ENCODE measurements at places on chromosomes 12 and 14.

GRCh38 chr14:56339855-56340701, 221.9 kb downstream of the PELI2 start:
- DNase-seq = peak; percentile 87

- DNase-seq = no peak
Measured at GRCh38 chr14:94974893-94975292, 182.4 kb downstream of the DICER1 start.

GRCh38 chr14:95436354-95436753, 80.1 kb downstream of the SYNE3 start:
- no peak for DNase-seq

DNA sequence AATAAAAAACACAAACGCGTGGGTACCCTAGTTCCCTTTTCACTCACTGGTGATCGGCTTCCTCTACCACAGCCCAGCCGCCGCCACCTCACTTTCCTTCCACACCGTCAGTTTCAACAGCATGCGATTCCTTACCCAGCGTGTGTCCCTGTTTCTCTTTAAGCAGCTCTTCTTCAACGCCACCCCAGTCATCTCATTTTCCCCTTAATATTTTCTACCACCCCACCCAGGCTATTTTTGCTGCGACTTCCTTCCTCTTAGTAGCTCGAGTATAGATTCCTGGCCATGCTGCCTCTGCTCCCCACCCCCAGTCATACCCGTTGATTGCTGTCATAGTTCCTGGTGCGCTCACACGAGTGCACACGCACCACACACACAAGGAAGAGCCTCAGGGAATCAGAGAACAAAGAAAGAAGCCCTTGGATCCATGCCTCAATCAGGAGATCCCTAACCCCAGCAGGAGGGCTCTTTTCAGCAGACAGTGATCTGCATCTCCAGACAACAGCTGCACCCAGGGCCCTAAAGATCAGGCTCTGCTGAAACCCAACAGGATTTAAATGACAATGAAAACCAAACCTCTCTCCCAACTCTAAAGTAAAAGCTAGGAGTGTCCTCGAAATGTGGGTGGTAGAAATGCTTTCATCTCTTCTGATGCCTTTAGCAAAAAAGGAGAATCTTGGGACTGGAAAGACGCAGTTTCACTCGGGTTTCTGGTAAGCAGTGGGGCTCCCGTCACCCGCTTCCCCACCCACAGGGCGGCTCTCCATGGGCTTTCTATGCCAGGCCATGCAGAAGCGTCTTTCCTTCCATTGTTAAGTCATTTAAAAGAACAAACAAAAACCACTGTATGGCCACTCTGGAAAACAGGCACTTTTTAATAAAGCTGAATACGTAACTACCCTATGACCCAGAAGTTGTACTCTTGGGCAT, 23.8 kb downstream of the VPS37B start:
- DNase-seq = peak; percentile 64

DNA sequence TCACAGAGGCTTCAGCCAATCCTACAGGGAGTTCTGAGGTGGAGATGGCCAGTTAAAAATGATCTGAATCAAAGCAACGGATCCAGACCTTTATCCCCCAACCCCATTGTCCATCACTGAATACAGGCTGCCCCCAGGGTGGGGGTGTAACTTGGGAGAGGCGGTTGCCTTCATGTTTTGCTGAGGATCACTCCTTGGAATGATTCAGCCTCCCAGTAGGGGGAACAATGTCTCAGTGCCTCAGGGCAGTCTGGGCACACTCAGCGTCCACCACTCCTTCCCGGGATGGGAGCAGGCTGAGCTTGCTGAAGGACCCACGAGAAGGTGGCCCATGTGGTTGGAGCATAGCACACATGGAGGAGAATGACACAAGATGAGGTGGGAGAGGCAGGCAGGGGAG, 60.2 kb downstream of the RFX4 start:
- no peak for DNase-seq

GRCh38 chr14:103103461-103104388, 9.2 kb downstream of the EXOC3L4 start:
- no peak for DNase-seq

DNA sequence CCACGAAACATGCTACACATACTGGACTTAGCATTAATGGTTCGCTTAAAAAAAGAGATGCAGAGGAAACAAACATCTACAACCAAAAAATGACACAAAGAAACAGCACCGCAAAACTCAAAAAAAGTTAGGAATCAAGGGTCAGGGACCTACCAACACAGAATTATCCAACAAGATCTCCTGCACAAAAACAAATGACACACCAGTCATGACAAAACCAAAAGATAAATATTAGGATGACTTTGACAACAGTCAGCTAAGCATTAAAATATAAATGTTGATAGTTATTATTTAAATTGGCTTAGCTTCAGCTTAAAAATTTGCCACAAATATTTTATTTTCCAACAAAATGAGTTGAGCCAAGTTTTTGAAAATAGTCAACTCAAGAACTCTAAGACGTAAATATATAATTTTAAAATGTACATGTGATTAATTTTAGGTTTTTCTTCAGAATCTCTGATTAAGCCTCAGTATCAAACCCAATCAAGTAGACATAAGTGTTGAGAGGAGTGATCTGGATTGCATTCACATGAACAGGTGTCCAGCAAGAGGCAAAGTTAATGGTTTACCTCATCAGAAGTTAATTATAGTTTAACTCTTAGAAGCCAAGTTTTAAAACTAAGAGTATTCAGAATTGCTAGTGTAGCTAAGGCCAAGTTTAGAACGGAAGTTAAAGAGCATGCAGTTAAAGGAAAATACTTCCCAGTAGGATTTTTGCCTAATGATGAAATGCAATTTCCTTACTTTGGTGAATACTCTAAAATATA, 79.9 kb downstream of the HEATR5A start:
- DNase-seq = no peak

DNA sequence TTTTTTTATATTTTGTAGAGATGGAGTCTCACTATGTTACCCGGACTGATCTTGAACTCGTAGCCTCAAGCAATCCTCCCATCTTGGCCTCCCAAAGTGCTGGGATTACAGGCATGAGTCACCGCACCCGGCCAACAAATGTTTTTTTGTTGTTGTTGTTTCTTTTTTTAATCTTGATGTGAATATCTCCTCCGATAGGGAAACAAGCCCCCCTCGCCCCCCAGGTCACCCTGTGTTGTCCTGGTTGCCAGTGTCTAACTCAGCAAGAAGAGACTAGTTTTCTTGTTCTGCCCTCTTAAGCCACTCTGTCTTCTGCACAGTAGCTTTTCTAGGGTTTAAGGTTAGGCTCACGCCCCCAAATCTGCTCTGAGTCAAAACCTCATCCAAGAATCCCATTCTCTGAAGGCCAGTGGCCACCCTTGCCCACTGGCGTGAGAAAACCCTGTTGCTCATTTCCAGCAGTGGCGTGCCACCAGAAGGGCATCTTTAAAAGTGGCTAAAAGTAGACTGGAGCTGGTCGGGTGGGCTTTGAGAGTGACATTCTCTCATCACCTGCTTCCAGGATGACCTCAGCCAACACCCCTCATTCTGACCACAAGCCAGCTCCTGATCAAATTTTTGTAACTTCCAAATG, 42.7 kb downstream of the C14orf132 start:
- DNase-seq = no peak

- DNase-seq = no peak
Measured at GRCh38 chr14:52891800-52892199, 59.0 kb downstream of the FERMT2 start.

- no peak for DNase-seq
Measured at GRCh38 chr12:43022838-43023237, 433.3 kb upstream of the PRICKLE1 start.

DNA sequence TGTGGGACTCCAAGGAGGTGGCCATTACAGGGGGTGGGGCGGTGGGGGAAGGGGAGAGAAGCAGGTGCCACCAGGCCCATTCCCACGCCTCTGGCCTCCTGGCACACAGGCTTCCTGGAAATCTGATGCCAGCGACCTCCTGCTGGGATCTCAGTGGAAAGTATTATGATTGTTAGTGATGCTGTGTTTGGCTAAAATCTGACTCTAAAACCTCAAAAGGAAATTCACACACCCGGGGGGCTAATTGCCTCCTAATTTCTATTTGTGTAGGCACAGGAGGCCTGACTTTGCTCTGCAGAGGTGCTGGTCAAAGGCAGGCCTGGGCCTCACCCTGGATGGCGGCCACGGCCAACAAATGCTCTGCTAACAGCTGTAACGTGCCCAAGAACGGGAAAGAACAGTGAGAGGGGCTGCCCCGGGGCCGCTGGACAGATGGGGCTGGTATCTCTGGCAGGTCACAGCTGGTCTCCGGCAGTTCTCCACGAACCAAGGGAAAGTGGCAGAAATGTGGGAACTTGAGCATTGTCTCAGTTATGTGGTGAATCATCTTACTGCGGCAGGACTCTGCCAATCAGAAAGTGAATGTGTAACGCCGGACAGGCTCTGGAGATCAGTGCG, 14.3 kb downstream of the FAM181A start:
- no peak for DNase-seq

- DNase-seq = no peak
Measured at GRCh38 chr14:58898655-58899316, 261.0 kb downstream of the DACT1 start.

Measured in midbrain (tissue), 1 donor.